ENCODE measurements at places on chromosomes 16 and 17. TPM values are rescaled to one million over a fixed set of nuclear protein-coding genes. Genes with fewer than 3 reads are reported as not detected.
A peak's percentile ranks its signal among the peaks of the same experiment; 100 is the strongest.

NPB gene
- total RNA-seq: 2.3 TPM

ABCC6 gene
- 4.8 TPM for total RNA-seq

KRT14 gene
- total RNA-seq: not detected

CYBC1 gene
- total RNA-seq: 52.7 TPM

KRTAP4-5 gene
- total RNA-seq: not detected

NPIPB13 gene
- total RNA-seq: 3.2 TPM

DNA sequence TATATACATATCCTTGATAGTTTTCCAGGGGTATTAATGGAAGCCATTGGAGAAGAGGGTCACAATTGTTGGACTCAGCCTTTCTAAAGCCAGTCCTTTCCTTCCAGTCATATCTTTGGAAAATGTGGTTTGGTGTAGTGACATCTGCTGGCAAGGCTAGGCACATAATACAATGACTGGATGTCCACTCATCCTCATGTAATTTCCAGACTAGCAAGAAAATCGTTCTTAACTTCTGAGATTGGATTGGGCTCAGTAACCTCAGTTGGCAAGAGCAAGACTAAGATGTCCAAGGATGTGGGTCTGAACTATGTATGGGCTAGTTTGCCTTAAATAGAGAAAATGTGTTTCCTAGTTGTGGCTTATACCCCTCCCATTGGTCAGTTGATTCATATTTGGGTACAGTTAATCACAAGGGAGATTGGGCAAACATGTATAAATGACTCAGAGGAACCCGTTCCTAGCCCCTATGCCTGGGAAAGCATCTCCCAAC is 8.7 kb upstream of the KAT7 start:
- no peak overlapping the region for H3K4me3 ChIP-seq
- no peaks in the 10 kb centered on the region for H3K36me3 ChIP-seq
- peaks cover 9% of the 10 kb centered on the region for H3K4me1 ChIP-seq
- DNase-seq: peak; percentile 47
- no peaks in the 10 kb centered on the region for H3K27me3 ChIP-seq

GRCh38 chr17:35377068-35377467 is 3.6 kb upstream of the SLFN11 start:
- no peak overlapping the region for H3K27ac ChIP-seq
- no peak for DNase-seq
- no peaks in the 10 kb centered on the region for H3K4me1 ChIP-seq
- H3K4me3 ChIP-seq: no peak overlapping the region

- H3K4me3 ChIP-seq: no peak overlapping the region
- H3K27ac ChIP-seq: no peak overlapping the region
- H3K27me3 ChIP-seq: no peaks in the 10 kb centered on the region
Measured at GRCh38 chr16:54120846-54121480, 165.6 kb downstream of the IRX3 start.

- no peaks in the 10 kb centered on the region for H3K4me1 ChIP-seq
- no peak overlapping the region for H3K27ac ChIP-seq
- H3K27me3 ChIP-seq: peaks cover 8% of the 10 kb centered on the region
- DNase-seq: no peak
- no peaks in the 10 kb centered on the region for H3K36me3 ChIP-seq
- no peak overlapping the region for H3K4me3 ChIP-seq
Measured at GRCh38 chr16:85710732-85711131, 22.0 kb upstream of the GINS2 start.

- no peak for DNase-seq
- peaks cover 13% of the 10 kb centered on the region for H3K36me3 ChIP-seq
- no peaks in the 10 kb centered on the region for H3K27me3 ChIP-seq
- H3K27ac ChIP-seq: no peak overlapping the region
- H3K4me1 ChIP-seq: no peaks in the 10 kb centered on the region
Measured at GRCh38 chr17:80363120-80363515, 51.8 kb upstream of the ENDOV start.

GRCh38 chr17:79777894-79778503 is at the start of gene CBX2:
Gene CBX2 (plus strand): TSS chr17:79778148. CDS start chr17:79778236, 88 bp downstream.
- peak within 1 kb of the TSS; percentile 93 for H3K4me3 ChIP-seq
- H3K36me3 ChIP-seq: no peaks in the 10 kb centered on the region
- H3K27ac ChIP-seq: peak within 1 kb of the TSS; percentile 61
- H3K27me3 ChIP-seq: no peaks in the 10 kb centered on the region
- H3K4me1 ChIP-seq: peaks cover 7% of the 10 kb centered on the region

- no peaks in the 10 kb centered on the region for H3K27me3 ChIP-seq
- no peak overlapping the region for H3K4me3 ChIP-seq
- no peaks in the 10 kb centered on the region for H3K36me3 ChIP-seq
Measured at GRCh38 chr17:60393840-60394723, 2.1 kb upstream of the USP32 start.

GRCh38 chr16:46787909-46788308 is 39.8 kb upstream of the MYLK3 start:
- peak overlapping the region; percentile 76 for H3K27ac ChIP-seq
- DNase-seq: no peak
- no peaks in the 10 kb centered on the region for H3K27me3 ChIP-seq

Data from cardiac muscle cell (in vitro differentiated cells and primary cell).